Stimulated activated CD4-positive, alpha-beta T cell treated with anti-CD3 and anti-CD28 coated beads, Interleukin-12 subunit alpha, Interleukin-12 subunit beta, amount 100 ng/mL, for 24 hours (primary cell): ENCODE measurements at places on chromosomes 11 and 22.

- DNase-seq = no peak
Measured at GRCh38 chr11:45930951-45931570, 8.6 kb downstream of the LARGE2 start.

GRCh38 chr11:129947474-129947873 lies 52.1 kb upstream of the NFRKB start:
- DNase-seq = no peak

DNA sequence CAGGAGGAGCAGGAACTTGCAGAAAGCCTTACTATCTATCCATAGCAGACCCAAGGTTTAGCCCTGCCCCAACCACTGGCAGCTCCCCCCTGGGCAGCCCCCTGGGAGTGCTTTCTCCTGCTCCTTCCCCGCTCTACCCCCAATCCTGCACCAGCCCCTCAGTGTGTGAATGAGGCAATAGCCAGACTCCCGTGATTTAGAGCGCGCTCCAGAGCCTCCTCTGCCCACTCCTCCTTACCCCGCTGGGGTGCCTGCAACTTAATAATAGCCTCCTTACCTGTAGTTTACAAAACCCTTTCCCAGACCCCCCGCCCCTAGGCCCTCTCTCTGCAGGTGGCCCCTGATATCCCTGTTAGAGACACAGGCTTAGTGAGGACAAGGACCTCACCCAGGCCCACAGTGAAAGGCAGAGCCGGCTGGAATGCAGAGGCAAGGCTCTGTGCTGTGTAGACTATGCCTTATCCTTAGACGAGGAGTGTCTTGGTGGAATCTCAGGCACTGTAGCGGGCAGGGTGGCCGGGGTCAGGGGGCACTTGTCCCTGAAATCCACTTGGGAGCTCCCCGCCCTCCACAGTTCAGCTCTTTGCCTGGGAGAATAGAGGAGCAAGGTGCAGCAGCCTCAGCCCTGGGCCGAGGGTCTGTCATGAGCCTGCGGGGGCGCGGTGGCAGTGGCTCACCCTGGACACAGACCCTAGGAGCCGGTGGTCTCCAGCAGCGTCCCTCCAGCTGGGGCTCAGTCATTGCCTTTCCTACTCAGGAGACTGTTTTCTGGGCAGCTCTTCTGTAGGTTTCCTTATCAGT lies 4.3 kb upstream of the CARNS1 start:
- no peak for DNase-seq

DNA sequence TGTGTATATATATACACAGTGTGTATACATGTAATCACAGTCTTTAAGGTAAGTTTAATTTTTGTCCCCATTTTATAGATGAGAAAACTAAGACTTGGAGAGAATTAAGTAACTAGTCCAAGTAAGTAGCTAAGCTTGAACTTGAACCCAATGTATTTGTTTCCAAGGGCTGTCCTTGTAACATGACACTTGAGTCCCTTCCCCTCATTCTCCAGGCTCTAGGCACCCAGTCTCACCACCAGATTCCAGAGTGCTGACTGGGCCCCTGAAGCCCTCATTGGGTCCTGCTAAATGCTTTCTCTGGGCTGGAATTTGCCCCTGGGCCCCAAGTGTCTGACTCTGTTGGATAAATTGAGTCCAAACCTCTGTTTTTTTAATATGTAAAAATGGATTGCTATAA lies 45.5 kb downstream of the ADM start:
- no peak for DNase-seq
